Hematopoietic multipotent progenitor cell (in vitro differentiated cells): ENCODE measurements at places on chromosomes 3 and 15. TPM values are rescaled to one million over a fixed set of nuclear protein-coding genes. Genes with fewer than 3 reads are reported as not detected.

Gene WDR82
- total RNA-seq: 62.2 TPM

Gene VGLL3
- total RNA-seq: 0.54 TPM

Gene TM4SF1
- total RNA-seq: 114 TPM

Gene CLDN1
- not detected for total RNA-seq

Gene THSD4
- total RNA-seq: under 0.01 TPM

Gene ISLR
- not detected for total RNA-seq

Gene WWTR1
- 0.54 TPM for total RNA-seq

Gene STAC
- 6.5 TPM for total RNA-seq

Gene TLR9
- total RNA-seq: under 0.01 TPM

Gene SLC4A7
- 9.7 TPM for total RNA-seq

Gene PLXND1
- 357 TPM for total RNA-seq

Gene BSN
- 0.27 TPM for total RNA-seq

Gene AVEN
- 5.9 TPM for total RNA-seq

Gene LRRC31
- not detected for total RNA-seq

Gene RTP4
- total RNA-seq: 7.3 TPM

Gene SYNM
- under 0.01 TPM for total RNA-seq

Gene CLEC3B
- total RNA-seq: 12.9 TPM

Gene MYLK
- total RNA-seq: 11.3 TPM

Gene MYEF2
- total RNA-seq: 7.5 TPM
